ENCODE measurements at places on chromosomes 12 and 14.
A peak's percentile ranks its signal among the peaks of the same experiment; 100 is the strongest.

DNA sequence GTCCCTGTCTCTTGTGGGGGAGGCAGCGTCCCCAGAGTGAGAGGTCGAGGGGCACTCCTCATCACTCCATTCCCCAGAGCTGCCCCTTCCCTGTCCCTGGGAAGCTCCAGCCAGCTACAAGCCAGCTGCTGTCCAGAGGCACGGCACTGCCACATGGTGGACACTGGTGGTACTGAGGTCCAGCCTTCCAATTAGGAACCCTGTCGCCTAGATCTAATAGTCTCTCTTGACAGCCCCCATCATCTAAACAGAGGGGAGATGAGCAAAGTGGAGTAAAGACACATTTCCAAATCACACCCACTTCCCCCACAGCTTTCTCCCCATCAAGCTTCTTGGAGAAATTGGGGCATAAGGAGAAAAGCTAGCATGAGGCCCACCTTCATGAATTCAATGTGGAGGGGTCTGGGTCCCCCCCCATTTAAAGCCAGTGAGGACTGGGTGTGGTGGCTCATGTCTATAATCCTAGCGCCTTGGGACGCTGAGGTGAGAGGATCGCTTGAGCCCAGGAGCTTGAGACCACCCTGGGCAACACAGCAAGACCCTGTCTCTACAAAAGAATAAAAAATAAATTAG is 2.1 kb upstream of the INHBE start:
- peak; percentile 65 for DNase-seq

- DNase-seq: peak; percentile 25
Observed at GRCh38 chr12:98594050-98594835, 757 bp downstream of the SLC25A3 start.

GRCh38 chr12:50192908-50193307 is 25.7 kb upstream of the CERS5 start:
- DNase-seq: no peak

DNA sequence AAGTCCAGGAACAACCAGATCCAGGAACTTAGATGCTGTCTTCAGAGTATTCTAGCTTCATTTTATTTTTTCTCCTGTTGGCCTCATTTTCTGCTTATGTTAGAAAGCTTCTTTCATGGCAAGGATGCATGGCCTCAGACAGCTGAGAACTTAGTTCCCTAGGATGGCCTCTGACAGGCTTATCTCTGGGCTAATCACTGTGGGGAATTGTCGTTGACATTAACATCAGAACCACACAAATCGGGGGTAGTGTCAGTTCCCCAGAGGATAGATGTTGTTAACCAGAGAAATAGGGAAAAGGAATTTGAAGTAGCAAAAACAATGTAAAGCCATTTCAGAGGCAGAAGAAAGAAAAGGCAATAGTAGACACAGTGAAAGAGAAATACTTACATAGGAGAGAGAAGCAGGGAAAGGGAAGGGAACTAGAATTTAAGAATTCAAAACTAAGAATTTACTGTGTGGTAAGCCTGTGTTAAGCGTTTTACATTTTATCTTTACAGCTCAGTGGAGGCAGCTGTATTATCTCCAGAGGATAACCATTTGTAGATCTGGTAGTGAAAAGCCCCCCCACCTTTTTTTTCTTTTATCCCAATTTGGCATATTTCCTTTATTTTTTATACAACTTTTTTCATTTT is 21.8 kb downstream of the FUT8 start:
- no peak for DNase-seq

DNA sequence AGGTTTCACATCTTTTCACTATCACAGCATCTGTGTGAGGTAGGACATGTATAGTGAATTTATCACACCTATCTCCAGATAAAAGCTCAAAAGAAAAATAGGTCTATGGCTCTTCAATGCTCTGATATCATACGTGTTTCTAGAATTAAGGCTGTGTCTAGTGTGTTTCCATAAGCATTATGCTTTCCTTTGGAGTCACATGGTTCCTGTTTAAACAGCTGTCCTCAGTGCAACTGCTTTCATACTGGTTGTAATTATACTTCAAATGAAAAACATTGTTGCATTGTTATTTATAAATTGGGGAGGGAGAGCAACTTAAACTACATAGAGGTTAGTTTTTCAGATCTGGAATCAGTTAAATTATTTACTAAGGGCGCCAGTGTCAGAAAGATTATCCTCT is 151.6 kb downstream of the SYT1 start:
- DNase-seq: no peak

- DNase-seq: no peak
Observed at GRCh38 chr14:91361233-91361811, 56.3 kb downstream of the CCDC88C start.

GRCh38 chr14:77305696-77306095 is 15.0 kb downstream of the POMT2 start:
- peak; percentile 61 for DNase-seq

DNA sequence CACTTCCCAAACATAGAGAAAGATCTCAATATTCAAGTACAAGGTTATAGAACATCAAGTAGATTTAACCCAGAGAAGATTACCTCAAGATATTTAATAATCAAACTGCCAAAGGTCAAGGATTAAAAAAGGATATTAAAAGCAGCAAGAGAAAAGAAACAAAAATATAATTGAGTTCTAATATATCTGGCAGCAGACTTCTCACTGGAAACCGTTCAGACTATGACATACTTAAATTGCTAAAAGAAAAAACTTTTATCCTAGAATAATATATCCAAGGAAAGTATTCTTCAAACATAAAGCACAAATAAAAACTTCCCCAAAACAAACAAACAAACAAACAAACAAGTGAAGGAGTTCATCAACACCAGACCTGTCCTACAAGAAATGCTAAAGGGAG is 92.4 kb downstream of the FSCB start:
- DNase-seq: no peak

DNA sequence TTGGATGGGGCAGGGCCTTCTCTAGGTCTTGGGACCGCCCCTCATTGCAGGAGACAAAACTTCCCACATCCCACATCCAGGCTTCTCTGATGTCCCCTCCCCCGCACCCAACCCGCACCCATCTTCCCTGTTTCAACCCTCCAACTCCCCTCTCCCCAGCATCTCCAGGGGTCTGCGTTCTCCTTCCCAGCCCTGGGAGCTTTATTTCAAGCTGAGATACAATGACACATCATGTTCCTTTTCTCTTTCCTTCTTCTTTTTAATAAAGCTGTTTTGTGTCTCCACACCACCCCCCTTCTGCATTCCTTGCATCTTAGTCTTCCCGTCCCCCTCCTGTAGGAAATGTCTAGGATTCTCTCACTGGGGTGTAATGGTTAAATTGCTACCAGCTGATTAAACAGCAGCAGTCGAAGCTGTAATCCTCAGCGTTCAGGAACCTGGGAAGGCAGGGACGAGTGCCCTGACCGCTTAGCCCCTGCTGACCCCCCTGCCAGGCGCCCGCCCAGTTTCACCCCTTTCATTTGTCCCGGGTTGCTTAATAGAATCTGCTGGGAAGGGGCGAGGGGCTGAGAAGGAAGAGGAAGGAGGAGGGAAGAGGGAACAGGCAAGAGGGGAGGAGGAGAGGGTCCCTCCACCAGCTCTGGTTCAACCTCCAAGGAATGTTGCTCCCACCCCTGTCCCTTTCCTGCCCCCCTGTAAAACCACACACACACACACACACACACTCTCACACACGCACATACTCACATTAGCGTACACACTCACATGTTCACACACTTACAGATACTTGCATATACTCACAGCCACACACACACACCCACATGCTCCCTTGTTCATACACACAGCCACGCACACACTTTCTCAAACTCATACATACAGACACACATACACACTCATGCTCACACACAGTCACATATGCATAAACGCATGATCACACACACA is 104.5 kb upstream of the MED13L start:
- no peak for DNase-seq

GRCh38 chr12:101557094-101557493 is 37.7 kb upstream of the MYBPC1 start:
- no peak for DNase-seq

DNA sequence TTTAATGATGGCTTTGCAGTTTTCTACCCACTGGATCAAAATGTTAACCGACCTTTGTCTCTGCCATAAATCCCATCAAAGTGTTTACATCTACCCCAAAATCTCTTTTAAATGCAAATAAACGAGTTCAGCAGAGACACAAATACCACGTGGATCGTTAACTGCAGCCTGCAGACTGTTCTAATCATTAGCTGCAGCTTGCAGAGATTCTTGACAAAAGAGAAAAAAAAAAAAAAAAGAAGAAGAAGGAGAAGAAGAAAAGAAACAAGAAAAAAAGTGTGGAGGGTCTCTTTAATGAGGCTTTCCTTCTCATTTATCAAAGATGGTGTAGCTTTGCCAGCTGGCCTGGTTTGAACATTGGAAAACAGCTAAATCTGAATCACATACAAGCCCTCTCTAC is 275.7 kb downstream of the NEDD1 start:
- no peak for DNase-seq

GRCh38 chr14:90575336-90575735 is 178.5 kb downstream of the CALM1 start:
- no peak for DNase-seq

GRCh38 chr14:35949920-35950513 is 123.9 kb downstream of the BRMS1L start:
- DNase-seq: no peak

DNA sequence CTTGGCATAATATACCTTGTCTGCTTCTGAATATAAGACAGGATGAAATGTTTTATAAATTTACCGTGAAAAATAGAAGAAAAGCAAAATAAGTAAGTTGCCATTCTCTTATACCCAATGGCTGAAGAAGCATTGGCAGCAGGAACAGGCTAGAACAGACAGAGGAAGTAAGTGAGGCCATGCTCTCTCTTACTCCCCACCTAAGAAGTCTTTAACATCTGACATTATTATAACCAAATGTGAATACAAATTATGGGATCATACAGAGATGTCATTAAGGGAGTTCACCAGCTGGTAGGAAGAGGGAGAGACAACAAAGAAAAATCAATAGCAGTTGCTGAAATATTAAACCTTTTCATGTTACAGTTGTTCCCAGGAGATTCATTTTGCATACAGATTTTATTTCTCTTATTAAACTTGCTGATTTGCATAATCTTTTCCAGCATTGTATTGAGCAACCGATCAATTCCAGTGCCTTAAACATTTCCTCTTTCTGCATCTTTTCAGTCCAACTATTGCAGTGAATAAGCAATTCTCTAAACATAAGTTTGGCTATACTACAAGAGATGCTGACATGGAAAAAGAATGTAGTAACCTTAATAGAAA is 270.6 kb downstream of the SLC6A15 start:
- no peak for DNase-seq

- no peak for DNase-seq
Observed at GRCh38 chr12:129207084-129207483, 353.8 kb downstream of the GLT1D1 start.

GRCh38 chr14:33363682-33364081 is 425.0 kb downstream of the NPAS3 start:
- DNase-seq: no peak

DNA sequence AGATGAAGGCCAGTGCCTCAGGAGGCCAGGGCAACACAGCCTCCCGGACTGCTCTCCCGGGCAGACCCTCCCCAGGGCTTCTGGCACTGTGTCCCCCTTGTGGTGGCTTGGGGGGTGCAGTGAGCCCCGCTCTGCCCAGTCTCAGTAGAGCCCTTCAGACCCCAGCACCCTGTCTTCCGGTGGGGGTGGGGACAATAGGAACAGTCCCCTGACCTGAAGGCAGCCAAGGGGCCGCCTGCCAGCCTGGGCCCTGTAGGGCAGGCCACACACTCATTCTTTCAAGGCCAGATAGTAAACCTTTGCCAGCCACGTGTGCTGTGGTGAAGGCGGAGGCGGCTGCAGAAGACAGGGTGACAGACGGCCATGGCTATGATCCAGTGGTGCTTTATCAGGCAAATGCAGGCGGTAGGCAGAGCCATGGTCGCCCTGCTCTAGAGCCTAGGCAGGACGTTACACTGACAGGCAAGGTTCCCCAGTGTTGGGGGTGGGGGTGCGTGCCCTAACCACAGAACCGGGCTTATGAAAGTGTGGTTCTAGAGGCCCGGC is 15.0 kb downstream of the ZFYVE21 start:
- DNase-seq: no peak

GRCh38 chr12:4153343-4153892 is 120.1 kb upstream of the CCND2 start:
- DNase-seq: no peak

- DNase-seq: no peak
Observed at GRCh38 chr12:23555180-23555824, 394.2 kb downstream of the SOX5 start.

Measured in midbrain (tissue), 1 donor.